Activated T-cell treated with anti-CD3 and anti-CD28 coated beads for 48 hours (primary cell): ENCODE measurements at places on chromosomes 6 and 20.

GRCh38 chr6:78302411-78302810 lies 564.9 kb upstream of the IRAK1BP1 start:
- DNase-seq: no peak

DNA sequence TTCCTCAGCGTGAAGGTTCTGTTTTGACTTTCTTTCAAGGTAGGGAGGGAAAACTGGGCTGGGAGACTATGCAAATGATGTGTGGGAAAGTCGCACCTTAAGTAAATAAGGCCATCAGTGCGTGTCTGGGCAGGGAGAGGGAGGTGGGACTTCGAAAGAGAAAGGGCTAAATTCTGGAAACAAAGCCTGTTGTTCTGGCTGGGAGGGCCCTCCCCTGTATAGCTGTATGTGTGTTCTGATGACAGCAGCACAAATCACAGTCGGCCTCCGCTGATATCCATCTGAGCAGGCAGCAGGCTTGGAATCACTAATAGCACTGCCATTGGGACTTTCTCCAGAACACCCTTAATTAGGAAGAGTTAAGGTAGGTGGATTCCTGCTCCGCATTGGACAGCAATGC lies 19.2 kb downstream of the JAG1 start:
- DNase-seq: no peak

DNA sequence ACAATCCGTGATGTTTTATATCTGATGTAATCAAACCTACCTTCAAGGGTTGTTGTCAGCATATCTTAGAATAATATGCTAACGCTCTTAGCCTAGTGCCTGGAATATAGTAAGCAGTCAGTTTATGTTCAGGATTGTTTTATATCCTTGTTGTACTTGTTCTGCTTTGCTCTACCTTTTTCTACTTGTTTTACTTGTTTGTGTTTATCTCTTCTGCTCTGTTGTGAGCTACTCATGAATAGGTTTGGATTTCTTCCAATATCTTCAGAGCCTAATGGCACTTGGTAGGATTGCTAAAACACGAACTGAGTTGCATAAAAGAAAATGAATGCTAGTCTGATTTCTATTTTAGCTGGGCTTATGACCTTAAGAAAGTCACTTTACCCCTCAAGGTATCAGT lies 40.1 kb downstream of the DNAH8 start:
- DNase-seq: no peak

DNA sequence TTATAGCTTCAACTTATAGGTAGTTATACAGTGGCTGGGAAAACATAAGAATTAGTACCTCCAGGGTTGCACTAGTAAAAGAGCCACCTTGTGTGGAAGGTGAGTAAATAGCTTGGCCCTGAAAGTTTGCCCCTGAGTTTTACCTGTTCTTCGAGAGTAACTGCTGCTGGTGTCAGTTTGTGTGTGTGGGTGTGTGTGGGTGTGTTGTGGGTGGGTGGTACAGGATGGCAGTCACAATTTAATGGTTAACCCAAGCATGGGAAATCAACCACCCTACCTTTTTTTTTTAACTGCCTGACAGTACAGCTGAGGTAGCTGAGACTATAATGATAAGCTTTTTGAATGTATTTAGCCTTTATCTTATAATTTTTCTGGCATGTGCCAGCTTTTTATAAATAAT lies 137.3 kb downstream of the STXBP5 start:
- no peak for DNase-seq

GRCh38 chr6:113858480-113859348 lies 1.6 kb downstream of the MARCKS start:
- peak; percentile 80 for DNase-seq

GRCh38 chr20:31918466-31919105 lies 33.3 kb downstream of the PDRG1 start:
- DNase-seq: no peak

DNA sequence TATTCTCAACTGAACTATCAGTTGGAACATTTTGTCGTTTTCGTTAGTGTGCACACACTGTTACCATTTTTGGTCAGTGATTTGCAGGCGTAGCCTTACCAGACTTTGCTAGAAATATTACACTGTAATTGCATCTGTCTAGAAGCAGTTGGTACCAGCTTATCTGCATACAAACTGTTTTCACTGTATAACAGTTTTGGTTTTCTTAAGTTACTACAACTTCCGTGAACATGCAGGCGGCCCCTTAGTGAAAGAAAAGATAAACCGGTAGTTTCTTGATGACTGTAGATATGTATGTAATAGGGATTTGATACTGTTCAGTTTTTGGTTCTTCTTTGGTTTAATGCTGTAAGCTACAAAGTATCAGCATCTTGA lies 1.3 kb downstream of the DSTN start:
- no peak for DNase-seq

DNA sequence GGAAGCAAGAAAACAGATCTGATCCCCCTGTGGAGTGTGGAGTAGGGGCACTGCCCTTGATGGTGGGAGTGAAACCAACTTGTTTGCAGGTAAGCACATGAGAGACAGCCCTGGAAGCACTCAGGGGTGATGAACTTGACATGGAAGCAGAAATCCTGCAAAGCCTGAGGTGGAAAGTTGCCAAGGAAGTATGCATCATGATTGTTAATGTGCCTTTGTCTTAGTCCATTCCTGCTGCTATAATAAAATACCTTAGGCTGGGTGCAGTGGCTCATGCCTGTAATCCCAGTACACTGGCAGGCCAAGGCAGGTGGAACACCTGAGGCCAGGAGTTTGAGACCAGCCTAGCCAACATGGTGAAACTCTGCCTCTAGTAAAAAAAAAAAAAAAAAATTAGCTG lies 40.2 kb upstream of the IFNGR1 start:
- no peak for DNase-seq

DNA sequence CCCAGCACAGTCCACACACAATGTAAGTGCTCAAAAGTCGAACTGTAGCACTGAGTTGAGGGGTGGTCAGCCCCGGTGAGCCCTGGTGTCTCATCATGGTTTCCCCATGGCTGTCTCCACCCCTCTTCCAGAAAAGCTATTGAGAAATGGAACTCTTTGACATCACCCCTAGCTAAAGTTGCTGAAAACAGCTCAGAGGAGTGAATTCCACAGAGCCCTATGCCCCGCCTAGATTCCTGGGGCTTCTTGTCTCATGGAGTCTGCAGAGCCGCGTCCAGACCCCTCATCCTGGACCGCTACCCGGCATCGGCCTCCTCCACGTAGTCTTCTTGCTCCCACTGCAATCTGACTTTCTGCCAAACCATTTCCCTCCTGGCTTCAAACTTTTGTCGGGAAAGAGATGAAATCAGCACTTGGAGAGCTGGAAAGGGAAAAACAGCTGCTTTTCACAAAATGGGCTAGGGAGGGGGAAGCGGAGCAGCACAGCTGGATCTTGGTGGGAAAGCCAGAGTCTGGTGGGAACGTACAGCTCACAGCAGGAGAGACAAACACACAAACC lies 132.2 kb downstream of the SNX5 start:
- no peak for DNase-seq

GRCh38 chr6:2512802-2513201 lies 237.9 kb downstream of the MYLK4 start:
- no peak for DNase-seq

DNA sequence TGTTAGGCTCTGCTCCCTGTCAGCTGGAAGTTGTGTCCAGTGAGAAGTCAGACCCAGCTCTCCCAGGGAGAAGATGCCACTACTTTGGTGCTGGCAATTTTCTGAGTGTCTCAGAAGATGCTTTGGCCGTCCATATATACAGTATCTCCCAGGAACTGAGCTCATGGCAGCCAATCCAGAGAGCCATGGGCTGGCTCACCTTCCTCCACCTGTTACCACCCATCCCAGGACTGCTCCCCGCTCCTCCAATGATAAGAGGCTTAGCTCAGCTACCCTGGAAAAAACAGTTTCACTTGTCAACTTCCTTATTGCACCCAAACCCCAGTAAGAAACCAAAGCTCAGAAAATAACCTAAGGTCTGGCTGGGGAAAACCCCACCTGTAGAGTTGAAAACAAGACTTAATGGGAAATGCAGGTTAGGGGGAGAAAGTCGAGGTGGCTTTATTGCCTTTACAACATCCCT lies at the start of gene BNIP5:
Gene BNIP5, minus strand, starts transcription at position 110 of the 463 bp plus-strand sequence. CDS start 6,198 bp downstream, outside the sequence.
- no peak for DNase-seq

- DNase-seq: no peak
Observed at GRCh38 chr6:87656857-87657256, 45.2 kb downstream of the AKIRIN2 start.

DNA sequence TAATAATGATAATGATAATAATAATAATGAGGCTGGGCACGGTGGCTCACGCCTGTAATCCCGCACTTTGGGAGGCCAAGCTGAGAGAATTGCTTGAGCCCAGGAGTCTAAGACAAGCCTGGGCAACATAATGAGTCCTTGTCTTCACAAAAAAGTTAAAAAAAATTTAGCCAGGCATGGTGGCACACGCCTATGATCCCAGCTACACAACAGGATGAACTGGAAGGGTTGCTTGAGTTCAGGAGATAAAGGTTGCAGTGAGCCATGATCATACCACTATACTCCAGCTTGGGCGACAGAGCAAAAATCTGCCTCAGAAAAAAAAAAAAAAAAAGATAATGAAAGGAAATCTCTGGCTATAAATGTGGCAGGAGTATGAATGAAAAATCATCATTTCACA lies 213.4 kb downstream of the HIVEP2 start:
- no peak for DNase-seq

GRCh38 chr6:141562186-141562811 lies 570.4 kb upstream of the GJE1 start:
- no peak for DNase-seq

DNA sequence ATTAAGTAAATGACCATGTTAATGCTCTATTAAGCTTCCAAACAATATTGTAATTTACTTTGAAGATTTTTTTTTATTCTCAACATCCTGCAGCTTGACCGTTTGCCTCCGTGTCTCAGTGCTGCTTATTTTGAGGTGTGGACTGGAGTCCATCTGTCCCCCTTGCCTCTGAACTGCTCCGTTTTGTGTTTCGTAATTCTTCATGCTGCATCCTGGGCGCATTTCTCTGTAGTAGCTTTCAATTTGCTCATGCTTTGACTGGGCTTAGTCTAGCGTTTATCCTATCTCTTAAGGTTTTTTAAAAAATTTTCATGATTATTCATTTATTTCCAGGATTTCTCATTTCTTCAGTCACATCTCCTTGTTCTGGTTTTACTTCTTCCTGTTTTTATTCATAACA lies 37.8 kb downstream of the PTPN1 start:
- no peak for DNase-seq

DNA sequence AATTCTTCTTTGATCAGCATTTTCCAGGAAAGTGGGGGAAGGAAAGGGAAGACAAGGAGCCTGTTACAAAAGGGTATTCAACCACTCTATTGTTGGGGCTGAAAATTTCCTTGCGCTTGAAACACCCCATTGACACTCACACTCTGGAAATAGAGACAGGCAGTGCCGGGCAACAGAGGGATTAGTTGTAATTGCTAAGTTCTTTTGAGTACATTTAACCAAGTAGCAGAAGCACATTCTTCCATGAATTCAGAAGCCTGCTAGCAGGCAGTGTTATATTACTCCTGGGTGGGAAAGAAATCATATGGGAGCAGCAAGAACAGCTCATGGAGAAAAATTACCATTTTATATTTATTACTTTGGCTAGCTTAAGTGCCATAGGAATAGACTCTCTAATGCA lies 745.5 kb downstream of the C6orf118 start:
- no peak for DNase-seq

DNA sequence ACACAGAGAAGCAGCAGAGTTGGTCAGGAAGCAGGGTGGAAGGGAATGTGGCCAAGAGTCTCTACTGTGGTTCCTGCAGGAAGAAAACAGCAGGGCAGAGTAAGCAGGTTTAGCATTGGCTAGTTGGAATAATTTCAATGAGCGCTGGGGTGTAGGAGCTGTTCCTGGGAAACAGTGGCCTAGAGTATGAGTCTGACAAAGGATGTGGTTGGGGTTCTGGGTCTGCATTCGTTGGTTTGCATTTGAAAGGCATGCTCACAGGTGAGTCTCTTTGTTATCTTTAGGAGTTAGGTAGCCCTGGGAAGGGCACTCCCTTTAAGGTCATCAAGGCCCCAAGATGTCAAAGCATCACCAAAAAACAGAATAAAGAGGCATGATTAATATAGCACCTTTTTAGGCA lies 911.6 kb upstream of the SLC35B3 start:
- no peak for DNase-seq

DNA sequence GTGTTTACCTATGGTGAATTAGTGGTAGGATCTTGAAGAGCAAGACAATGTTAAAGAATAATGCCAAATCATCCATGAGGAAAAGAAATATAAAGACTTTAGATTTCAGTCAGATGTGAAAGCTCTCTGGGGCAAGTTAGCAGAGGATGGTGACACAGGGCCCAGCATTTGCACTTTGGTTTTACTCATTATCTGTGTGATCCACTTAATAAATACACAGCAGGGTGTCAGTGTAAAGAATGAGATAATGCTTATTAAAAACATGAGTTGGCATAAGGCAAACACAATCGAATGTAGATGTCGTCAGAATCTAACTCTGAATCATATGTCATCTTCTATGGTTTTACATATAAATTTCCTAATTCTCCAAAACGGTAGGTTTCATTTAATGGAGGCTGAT lies 130.4 kb upstream of the PREP start:
- no peak for DNase-seq

DNA sequence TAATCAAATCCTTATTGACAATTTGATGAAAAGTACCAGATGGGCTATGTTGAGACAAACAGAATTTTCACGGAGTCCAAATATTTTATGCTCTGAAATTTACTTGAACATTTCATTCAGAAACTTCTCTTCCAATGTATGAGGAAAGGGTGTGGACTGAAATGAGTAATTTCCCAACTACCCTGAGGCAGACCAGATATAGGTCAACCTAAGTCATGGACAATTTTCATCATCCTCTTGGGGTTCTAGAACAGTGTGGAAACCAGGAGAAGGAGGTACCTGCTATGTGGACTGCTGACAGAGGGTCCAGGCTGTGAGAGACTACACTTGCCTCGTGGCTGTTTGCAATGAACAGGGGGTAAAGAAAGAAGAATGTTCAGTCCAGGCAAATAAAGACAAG lies 323.0 kb downstream of the ESR1 start:
- DNase-seq: no peak

DNA sequence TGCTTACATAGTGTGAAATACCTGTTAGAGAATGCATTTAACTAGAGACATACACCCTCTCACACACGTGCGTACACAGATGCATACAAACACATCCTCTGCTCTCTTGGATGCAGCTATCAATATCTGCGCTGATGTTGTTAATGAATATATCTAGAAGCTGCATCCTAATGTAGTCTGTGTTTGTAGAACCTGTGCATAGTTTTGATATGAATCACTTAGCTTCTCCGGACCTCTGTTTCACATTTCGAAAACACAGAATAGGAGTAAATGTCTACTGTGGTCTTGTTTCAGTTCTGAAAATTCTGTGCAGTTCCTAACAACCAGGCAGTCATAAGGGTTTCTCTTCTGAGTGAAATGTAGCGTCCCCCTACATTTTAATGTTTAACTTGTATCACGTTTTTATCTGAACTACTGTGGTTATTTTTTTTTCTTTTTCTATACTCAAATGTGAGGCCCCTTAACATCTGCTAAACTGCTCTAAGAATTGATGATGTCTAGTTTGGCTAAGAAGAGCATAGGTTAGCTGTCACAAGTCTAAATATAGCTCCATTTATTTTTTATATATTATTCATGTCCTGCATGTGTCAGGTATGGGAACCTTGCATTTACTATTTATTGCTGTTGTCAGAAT lies 254.5 kb downstream of the TMEM242 start:
- DNase-seq: no peak

- no peak for DNase-seq
Observed at GRCh38 chr6:130973521-130974277, 89.3 kb downstream of the EPB41L2 start.
